ENCODE measurements at places on chromosomes 6 and 20. TPM values are rescaled to one million over a fixed set of nuclear protein-coding genes. Genes with fewer than 3 reads are reported as not detected.

GRCh38 chr6:117449549-117450439 is 24.1 kb upstream of the ROS1 start:
- peaks cover 17% of the 10 kb centered on the region for H3K4me1 ChIP-seq
- no peak overlapping the region for H3K27ac ChIP-seq
- no peak for DNase-seq
- H3K36me3 ChIP-seq = no peaks in the 10 kb centered on the region
- no peak overlapping the region for H3K4me3 ChIP-seq

GRCh38 chr6:31356216-31356945 is 598 bp downstream of the HLA-B start:
- H3K36me3 ChIP-seq = peaks cover 9% of the 10 kb centered on the region
- no peak for DNase-seq
- H3K27ac ChIP-seq = peak overlapping the region; percentile 91
- H3K27me3 ChIP-seq = no peaks in the 10 kb centered on the region

DNA sequence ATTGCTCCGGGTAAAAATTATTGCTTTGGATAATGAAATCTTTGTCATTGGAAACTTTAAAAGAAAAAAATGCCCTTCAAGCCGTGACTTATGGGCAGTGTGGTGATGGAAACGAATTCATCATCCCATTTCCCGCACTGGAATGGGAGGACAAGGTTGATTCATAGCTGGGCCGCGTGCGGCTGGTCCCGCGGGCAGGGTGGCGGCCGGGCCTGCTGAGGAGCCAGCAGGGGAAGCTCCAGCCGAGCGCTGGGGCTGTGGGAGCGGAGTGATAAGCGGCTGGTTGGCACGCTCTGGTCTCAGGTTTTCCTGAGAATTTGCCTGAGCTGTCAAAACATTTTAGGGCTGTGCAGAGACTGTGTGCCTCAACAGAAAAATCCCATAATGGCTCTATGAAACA is 351.7 kb downstream of the CDC5L start:
- no peak for DNase-seq
- no peak overlapping the region for H3K27ac ChIP-seq
- no peak overlapping the region for H3K4me3 ChIP-seq
- H3K4me1 ChIP-seq = no peaks in the 10 kb centered on the region
- no peaks in the 10 kb centered on the region for H3K36me3 ChIP-seq
- H3K27me3 ChIP-seq = no peaks in the 10 kb centered on the region

- peaks cover 51% of the 10 kb centered on the region for H3K36me3 ChIP-seq
- no peak for DNase-seq
- H3K4me3 ChIP-seq = no peak overlapping the region
These were observed 7.4 kb downstream of the IBTK start for GRCh38 chr6:82240186-82240585.

The DSP gene
- total RNA-seq = 1,491 TPM

The DNAH8 gene
- not detected for total RNA-seq

Data from esophagus squamous epithelium (tissue), 5 donors.